ENCODE measurements at places on chromosomes 3 and 15. TPM values are rescaled to one million over a fixed set of nuclear protein-coding genes. Genes with fewer than 3 reads are reported as not detected.

The MYRIP gene
- total RNA-seq, result 12.5 TPM

The SH2D7 gene
- not detected for total RNA-seq

The PLSCR5 gene
- not detected for total RNA-seq

The CDCP1 gene
- total RNA-seq, result 0.62 TPM

All from occipital lobe (tissue), 3 donors.